NCI-H2081 treated with DMSO at 0.1 percent for 48 hours (cell line): ENCODE measurements at places on chromosomes 4 and X.

DNA sequence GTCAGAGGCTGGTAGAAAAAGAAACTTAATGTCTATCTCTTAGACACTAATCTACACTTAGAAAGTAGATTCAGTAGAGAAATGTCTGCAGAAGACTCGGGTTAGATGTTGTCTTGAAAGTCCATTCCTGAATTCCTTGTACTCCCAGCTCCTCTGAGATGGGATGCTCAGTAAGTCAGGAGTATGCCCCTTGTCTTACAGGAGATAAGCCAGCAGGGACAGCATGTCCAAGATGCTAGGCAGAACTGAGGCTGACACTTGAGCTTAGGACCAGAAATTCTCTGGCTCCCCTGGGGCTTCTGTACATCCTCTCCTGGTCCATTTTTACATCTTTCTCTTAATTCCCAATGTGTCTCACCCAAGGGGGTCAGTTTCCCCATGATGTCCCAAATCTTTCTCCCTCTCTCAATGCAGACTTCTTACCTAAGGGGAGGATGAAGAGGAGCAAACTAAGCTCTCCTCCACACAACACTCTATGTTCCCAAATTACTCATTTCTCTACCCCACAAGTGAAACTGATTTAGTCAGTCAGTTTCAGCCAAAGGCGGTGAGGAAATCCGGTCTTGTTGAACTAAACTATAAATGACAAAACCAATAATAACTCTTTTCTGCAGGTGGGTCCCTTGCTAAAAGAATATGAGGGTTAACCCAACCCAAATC is 558.2 kb upstream of the DIPK2B start:
- DNase-seq, result no peak

- DNase-seq, result no peak
These were observed 69.7 kb upstream of the MSANTD1 start for GRCh38 chr4:3179126-3179706.

GRCh38 chrX:100587861-100588260 is 3.1 kb downstream of the TNMD start:
- DNase-seq, result no peak

GRCh38 chr4:55549888-55550287 is 3.2 kb upstream of the CLOCK start:
- DNase-seq, result no peak

GRCh38 chrX:106894978-106895452 is 8.1 kb downstream of the RIPPLY1 start:
- DNase-seq, result no peak

GRCh38 chr4:185465707-185466106 is 5.8 kb downstream of the CCDC110 start:
- no peak for DNase-seq

GRCh38 chr4:38328989-38329729 is 334.8 kb upstream of the KLF3 start:
- no peak for DNase-seq

GRCh38 chrX:115344885-115345614 is 55.5 kb downstream of the LUZP4 start:
- peak; percentile 96 for DNase-seq

GRCh38 chr4:173288698-173289352 is 45.3 kb downstream of the HMGB2 start:
- no peak for DNase-seq

- no peak for DNase-seq
These were observed 60.4 kb upstream of the BCOR start for GRCh38 chrX:40158036-40158706.

DNA sequence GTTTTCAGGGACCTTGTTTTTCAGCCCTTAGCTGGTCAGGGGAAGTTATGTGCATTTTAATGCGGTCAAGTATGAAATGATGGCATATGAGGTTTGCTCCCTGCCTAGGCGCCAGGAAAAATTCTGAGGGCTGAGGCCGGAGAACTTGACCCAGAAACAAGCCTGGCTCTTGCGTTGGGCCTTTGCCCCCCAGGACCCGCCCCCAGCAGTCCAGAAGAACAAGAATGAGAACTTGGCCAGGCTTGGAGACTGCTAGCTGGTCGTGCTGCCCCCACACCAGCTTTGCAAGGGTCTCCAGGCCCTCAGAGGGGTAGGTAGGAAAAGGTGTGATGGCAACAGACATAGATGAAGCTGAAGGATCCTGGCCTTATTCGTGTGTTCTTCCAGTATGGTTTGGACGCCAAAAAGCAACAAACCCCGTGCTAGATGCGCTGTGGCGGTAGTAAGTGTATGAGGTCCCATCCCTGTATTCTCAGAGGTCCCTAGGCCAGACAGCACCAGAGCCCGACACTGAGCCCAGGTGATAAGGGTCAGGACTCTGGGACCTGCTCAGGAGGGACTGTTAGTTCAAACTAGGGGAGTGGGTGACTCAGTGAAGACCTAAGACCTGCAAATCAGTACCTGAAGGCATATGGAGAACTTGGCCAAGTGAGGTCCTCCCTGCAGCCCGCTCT is 10.5 kb downstream of the NKX3-2 start:
- no peak for DNase-seq
